Testis (tissue), 5 donors: ENCODE measurements at places on chromosomes 13 and 19.

DNA sequence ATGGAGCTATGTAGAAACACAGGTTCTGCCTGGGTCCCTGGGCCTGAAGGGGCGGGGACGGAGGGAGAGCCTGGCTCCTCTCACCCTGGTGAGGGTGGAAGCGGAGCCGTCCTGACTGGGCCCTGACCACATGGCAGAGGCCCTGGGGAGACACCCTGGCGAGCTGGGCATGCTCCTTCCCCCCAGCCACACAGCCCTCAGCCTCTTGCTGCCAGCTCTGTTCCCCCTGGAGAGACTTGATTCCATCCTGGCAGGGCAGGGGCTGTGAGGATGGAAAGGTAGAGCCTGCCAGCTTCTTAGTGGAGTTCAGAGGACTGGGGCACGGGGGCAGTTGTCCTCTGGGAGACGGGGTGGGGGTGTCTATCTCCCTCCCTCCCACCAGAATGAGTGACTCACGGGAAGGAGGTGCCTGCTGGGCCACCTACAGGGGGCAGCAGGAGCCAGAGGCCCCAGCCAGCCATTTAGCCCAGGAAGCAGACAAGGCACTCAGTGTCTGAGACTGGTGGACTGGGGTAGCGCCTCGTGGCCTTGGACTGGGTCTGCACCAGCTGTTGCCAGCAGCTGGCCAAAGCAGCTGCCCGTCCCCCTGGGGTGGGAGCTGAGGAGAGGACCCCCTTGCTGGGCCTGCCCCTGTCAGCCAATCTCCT is 22.8 kb upstream of the RNF17 start:
- no peak overlapping the region for H3K4me3 ChIP-seq
- H3K36me3 ChIP-seq: no peaks in the 10 kb centered on the region
- no peaks in the 10 kb centered on the region for H3K27me3 ChIP-seq
- no peaks in the 10 kb centered on the region for H3K4me1 ChIP-seq

DNA sequence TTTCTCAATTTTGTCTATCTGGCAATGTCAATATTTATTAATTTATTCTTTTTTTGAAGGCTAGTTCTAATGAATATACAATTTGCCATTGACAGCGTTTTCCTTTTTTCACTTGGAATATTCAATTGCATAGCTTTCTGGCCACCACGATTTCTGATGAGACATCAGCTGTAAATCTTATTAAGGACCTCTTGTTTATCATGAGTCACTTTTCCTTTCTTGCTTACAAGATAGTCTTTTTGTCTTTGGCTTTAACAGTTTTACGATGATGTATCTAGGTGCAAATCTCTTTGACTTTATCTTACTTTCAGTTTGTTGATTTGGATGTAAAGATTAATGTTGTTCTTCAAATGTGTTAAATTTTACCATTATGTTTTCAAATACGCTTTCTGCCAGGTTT is 991.6 kb upstream of the SLC10A2 start:
- H3K27me3 ChIP-seq: no peaks in the 10 kb centered on the region
- no peaks in the 10 kb centered on the region for H3K4me1 ChIP-seq
- no peak overlapping the region for H3K4me3 ChIP-seq

- no peaks in the 10 kb centered on the region for H3K4me1 ChIP-seq
- no peaks in the 10 kb centered on the region for H3K36me3 ChIP-seq
- no peak overlapping the region for H3K4me3 ChIP-seq
- H3K27ac ChIP-seq: no peak overlapping the region
- DNase-seq: no peak
- H3K27me3 ChIP-seq: no peaks in the 10 kb centered on the region
Observed at GRCh38 chr19:7450243-7451223, 38.3 kb downstream of the PEX11G start.

DNA sequence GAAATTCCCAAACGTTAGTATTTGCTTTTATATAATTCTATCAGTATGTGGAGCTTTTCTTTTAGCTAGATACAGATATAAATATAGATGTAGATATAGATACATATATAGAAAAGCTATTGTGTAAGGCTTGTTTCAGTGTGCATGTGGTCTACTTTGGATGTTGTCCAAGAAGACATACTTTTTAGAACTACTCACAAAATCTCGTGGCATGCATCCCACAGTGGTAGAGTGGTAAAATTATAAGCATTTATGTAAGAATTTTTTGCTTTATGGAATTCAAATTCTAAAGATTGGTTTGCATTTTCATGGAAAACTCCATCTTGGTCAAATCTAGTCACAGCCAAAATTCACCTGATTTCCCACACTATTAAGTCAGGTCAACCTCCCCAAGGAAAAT is 880.4 kb downstream of the EFNB2 start:
- no peak overlapping the region for H3K4me3 ChIP-seq
- no peaks in the 10 kb centered on the region for H3K36me3 ChIP-seq
- H3K4me1 ChIP-seq: no peaks in the 10 kb centered on the region
- H3K27ac ChIP-seq: no peak overlapping the region
- H3K27me3 ChIP-seq: no peaks in the 10 kb centered on the region
- no peak for DNase-seq
